ENCODE measurements at places on chromosomes 6 and 20.

DNA sequence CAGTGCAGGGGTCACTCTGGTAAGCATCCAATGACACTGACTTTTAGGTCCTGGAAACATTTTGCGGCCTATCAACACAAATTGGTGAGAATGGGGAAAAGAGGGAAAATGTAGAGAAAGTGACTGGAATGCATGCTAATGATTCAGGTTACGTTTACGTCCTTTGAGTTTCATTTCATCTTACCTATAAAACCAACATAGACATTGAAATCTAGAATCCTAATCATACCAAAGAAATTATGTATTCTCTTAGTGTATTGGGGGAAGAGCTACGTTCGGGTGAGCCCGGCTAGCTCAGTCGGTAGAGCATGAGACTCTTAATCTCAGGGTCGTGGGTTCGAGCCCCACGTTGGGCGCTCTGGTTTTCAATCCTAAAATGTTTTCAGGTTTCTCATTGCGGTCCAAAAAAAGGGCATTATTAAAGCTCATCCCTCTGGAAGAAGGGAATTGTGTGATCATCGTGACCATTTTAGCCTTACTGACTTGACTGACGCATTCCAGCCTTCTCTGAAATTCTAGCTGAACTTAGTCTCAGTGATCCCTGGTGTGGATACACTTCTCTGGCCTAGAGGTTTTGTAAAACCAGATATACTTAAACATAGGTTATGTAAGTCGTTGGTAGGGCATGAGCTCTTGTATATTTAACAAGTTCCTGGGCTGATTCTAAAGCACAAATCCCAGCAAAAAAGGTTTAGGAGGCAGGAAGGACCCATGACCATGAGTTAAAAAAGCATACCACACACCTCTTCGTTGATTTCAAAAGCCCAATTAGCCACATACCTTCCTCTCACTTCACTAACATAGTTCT lies 18.3 kb downstream of the HMGN4 start:
- DNase-seq = no peak

GRCh38 chr20:10916312-10916711 lies 242.5 kb upstream of the JAG1 start:
- no peak for DNase-seq

- no peak for DNase-seq
Observed at GRCh38 chr6:96466147-96466863, 55.3 kb upstream of the UFL1 start.

- peak; percentile 6 for DNase-seq
Observed at GRCh38 chr6:98871057-98871456, 36.7 kb downstream of the POU3F2 start.

DNA sequence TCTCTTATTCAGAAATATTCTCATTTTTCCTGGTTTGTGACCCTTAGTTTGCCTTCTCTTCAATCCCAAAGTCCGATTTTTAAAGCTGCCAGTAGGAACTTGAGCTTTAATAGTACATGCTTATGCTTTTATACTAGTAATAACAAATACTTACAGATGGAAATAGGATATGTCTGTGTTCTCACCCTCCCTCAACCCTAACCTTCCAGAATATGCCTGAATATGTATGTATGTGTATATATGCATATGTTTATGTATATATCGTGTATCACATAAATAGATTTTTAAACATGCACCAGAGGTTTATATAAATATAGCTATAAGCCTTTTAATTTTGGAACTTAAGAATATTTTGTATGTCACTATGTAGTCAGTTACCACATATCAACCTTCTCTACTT lies 38.8 kb downstream of the CDYL start:
- DNase-seq = no peak

- no peak for DNase-seq
Observed at GRCh38 chr6:48098923-48099322, 12.1 kb downstream of the PTCHD4 start.

DNA sequence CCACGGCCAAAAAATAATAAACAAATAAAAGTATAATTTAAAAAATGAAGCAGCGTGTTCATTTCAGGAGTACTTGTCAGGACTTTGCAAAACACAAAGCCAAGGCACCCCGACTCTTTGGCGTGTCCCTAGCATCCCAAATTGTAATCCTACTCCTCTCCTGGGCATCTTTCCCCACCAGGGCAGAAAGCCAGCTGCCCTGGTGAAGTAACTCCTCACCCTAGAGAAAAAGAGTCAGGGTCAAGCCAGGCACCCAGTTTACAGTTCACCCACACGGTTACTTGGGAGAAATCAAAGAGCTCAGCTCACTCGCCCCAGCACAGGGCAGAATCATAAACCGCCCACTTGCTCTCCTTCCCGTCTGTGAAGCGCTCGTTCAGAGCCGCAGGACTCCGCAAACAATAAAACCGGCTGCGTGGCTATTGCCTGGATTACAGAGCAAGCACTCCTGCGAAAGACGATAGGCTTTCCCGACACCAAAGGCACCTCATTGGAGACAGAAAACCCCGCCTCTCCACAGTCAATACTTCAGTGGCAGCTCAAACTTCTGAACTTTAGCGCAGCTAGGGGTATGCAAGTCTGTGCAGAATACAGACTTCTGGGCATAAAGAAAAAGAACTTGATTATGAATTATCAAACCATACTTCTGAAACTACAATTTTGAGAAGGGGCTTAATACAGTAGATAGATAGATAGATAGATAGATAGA lies 73.0 kb upstream of the NHSL1 start:
- DNase-seq = no peak

DNA sequence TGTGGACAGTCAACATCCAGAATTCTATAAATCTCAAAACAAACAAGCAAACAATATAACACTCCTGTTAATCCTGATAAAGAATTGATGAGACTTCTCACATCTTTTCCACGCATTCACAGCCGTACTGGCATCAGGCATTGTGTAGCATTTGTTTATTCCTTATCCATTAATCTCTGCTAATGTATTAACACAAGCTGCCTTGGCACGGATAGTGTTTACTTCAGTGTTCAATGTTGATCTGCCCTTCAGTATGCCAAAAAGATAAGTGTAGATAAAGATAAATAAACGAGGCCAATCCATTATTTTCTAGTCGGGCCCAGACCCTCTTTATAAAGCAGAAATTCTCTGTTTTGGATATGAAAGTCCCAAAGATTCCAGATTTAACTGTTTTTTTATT lies 16.1 kb downstream of the UFL1 start:
- DNase-seq = no peak

- DNase-seq = no peak
Observed at GRCh38 chr6:89792881-89793280, 26.7 kb downstream of the MDN1 start.

DNA sequence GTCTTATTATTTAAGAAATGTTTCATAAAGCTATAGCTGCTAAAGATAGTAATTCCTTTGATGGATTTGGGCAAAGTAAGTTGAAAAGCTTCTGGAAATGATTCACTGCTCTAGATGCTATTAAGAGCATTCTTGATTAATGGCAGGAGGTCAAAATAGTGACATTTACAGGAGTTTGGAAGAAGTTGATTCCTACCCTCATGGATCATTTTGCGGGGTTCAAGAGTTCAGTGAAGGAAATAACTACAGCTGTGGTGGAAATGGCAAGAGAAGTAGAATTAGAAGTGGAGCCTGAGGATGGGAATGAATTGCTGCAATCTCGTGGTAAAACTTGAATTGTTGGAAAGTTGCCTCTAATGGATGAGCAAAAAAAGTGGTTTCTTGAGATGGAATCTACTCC lies 316.1 kb downstream of the UTRN start:
- DNase-seq = no peak

GRCh38 chr6:151624900-151625536 lies 131.2 kb downstream of the CCDC170 start:
- DNase-seq = no peak

DNA sequence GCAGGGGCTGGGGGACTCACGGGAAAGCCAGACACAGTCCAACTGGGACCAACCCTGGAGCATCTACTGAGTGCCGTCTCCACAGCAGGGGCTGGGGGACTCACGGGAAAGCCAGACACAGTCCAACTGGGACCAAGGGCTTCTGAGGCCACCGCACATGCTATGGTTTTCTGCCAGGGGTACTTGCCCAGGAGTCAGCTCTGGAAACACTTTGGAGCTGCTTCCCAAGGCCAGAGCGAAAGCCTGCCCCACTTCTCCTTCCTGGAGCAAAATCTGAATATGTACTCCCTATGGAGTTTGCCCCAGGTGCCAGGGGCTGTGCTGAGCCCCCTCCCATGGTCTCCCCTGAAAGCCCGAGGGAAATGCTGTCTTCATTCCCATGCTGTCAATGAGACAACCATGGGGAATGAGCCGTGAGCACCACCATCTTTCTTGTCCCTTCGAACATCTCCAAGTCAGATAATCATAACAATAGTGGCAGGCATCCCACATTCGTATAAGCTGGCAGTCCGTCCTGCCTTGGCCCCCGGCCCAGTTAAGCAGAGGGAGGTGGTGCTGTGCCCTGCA lies 18.5 kb downstream of the PCK1 start:
- DNase-seq = no peak

- DNase-seq = no peak
Observed at GRCh38 chr6:32105433-32105832, 3.7 kb downstream of the TNXB start.

DNA sequence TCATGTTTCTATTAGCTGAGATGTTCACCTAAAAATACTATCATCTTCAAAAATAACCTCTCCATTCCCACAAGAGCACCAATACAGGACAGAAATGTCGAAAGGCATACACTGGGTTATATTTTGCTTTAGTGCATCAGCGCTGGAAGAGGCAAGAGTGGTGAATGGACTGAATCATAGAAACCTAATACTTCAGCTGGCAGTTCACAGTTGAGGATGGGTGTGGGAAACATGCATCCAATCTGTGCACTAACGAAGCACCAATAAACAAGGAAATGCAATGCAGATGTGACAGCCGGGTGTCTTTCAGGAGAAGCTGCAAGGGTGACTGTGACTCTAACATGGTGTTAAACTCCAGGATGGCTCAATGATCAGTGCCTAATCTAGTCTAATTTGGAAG lies 365.8 kb downstream of the ESR1 start:
- DNase-seq = no peak

DNA sequence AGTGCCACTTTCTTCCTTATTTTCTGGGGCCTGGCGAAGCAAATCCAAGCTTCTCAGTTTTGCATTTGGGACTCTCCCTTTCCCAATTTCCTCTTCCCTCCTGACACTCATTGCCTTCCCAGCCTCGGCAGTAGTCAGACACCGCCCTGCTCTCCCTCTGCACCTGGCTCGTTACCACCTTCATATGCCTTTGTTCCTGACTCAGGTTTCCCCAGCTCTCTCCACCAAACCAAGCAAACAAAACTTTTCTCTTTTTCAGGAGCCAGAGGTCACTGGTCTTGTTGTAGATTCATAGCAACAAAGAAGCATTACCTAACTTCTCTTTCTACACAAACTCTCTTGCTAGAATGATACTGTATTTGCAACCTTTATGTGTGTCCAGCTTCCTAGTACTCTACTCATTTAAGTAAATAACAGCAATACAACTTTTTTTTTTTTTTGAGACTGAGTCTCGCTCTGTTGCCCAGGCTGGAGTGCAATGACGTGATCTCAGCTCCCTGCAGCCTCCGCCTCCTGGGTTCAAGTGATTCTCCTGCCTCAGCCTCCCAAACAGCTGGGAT lies 9.0 kb upstream of the ZC3H12D start:
- DNase-seq = no peak

DNA sequence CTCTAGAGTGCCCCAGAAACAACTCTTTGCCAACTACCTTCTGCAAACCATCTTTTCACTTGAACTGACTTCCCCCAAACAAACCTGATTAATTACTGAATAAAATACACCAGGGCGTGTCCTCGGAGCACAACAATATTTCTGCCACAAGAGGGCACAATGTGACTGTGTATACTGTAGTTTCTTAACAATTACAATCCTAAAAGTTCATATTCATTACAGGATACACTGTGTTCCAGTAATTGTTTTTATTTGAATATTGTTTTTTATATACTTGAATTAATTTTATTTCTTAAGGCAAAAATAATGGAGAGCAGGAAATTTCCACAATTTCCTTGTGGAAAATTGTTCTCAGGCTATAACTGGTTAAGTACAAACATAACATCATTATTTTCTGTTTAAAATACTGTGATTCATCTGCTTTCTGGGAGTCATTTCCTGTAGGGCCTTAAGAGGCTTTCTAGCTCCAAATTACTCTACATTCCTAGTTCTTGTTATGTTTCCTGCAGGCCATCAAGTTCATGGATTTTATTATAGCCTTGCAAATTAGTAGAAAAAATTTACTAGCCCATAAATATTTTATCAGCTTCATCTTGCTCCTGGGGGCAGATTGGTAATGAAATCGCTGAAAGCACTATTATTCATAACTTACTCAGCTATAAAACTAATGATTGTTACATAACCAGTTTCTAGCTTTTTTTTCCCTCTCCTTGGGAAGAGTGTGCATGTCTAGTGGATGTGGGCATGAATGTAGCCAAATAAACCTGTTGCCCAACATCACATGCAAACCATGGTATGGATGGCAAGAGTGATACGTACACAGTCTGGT lies 51.9 kb upstream of the SLC22A16 start:
- peak; percentile 69 for DNase-seq

DNA sequence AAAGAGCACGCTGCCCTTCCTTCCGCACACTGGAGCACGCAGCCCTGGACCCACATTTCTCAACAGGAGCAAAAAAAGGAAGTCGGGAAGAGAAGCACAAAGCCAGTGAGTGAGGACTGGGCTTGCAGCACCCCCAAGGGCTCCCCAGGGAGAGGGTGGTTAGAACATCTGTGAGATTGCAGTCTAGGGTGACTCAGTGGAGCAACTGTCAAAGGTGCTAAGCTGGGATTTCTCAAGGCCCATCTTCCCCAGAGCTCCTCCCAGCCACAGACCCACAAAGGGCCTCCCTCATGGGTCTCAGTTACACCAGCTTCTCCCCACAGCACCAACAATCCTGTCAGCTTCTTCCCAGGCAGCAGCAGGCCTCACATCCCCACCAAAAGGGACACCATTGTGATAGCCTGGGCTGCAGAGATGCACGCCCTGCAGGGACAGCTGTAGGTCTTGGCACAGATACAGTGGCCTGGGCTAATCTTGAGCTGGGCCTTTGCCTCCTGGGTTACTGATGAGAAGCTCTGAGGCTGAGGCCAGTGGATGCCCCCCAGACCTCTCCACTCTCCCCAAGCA lies 39.6 kb upstream of the CD93 start:
- DNase-seq = no peak

DNA sequence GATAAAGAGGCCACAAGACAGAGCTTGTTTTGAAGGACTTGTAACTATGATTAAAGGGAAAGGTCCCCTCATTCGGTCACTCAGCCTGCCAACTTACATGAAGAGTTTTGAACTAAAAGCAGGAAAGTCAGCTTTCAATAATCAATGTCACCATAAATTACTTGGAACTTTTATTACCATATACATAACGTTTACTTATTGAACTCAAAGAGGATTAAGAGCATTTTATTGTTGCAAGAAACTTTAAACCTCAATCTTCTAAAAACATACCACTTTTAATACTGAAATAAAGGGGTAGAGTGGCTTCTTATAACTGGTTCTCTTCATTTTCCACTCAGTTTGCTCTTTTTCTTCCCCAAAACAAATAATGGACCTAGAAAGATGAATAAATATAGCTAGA lies 65.1 kb downstream of the CNKSR3 start:
- no peak for DNase-seq

GRCh38 chr20:56764671-56765070 lies 135.6 kb downstream of the TFAP2C start:
- DNase-seq = no peak

All from epithelial cell of proximal tubule (primary cell).